DMS153 (cell line): ENCODE measurements at places on chromosomes 2 and 18.

DNA sequence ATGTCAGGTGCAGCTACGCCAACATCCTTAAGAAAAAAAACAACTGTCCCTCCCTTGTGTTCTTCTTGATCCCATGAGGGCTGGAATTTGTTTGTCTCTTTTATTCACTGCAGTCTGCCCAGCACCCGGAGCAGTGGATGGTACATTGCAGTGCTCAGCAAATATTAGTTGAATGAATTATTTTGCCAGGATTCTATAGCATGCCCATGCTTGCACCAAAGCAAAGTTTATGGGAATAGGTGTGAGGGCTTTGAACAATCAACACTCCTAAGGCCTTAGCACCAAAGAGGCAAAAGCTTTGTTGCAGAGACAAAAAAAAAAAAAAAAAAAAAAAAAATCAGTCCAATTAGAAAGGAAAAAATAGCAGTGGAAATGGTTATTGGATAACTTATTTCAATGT is 28.7 kb upstream of the DCC start:
- no peak for DNase-seq

GRCh38 chr2:225042800-225043167 is 516 bp upstream of the DOCK10 start:
- no peak for DNase-seq

GRCh38 chr18:55651236-55651635 is 63.2 kb upstream of the TCF4 start:
- no peak for DNase-seq

GRCh38 chr2:49367003-49367402 is 212.7 kb upstream of the FSHR start:
- no peak for DNase-seq

DNA sequence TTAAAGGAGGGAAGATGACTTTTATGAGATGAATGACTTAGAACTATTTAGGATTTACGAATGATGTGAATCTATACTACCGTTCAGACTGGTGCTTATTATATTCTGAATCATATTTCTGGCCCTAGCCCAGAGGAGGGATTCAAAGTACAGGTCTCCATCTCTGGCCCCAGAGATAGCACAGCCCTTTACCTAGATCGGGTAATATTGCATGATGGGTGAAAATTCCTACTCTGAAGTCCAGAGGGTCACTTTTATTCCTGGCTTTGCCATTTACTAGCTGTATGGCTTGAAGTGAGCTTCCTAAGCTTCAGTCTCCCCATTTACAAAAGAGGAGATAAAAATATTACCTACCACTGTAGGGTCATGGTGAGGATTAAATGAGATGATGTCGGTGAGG is 135.8 kb upstream of the OSR1 start:
- no peak for DNase-seq
